HuH-7 (cell line): ENCODE measurements at places on chromosomes 5 and 9.
A peak's percentile ranks its signal among the peaks of the same experiment; 100 is the strongest.

- DNase-seq = no peak
Observed at GRCh38 chr9:6428940-6429889, 16.2 kb downstream of the UHRF2 start.

DNA sequence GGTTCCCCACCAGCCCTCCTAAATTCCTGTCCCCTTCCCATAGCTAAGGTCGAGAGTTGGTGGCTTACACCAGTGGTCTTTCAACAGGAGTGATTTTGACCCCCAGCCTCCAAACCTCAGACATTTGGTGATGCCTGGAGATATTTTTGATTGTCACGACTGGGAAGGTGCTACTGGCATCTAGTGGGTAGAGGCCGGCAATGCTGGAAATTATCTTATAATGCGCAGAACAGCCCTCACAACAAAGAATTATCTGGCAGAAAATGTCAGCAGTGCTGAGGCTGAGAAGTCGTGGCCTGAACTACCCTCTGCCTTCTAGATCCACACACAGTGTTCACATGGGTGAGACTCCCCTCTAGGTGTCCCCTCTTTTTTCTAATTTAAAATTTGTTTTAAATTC is 69.6 kb downstream of the IL31RA start:
- no peak for DNase-seq

- DNase-seq = peak; percentile 12
Observed at GRCh38 chr5:33299621-33300208, 141.1 kb upstream of the TARS1 start.

DNA sequence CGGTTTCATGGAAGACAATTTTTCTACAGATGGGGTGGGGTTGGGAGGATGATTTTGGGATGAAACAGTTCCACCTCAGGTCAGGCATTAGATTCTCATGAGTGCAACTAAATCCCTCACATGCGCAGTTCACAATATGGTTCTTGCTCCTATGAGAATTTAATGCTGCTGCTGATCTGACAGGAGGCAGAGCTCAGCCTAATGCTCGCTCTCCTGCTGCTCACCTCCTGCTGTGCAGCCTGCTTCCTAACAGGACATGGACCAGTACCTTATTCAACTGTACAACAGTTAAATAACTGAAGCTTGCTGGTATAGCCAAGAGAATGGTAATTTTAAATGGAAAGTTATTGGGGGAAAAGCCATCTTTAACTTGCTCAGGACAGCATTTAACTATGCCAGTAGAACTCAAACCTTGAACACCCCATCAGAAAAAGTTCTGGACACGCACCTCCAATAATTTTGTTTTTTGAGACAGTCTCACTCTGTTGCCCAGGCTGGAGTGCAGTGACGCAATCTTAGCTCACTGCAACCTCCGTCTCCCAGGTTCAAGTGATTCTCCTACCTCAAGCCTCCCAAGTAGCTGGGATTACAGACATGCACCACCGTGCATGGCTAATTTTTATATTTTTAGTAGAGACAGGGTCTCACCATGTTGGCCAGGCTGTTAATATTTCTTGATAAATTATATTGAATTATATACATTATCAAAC is 27.7 kb downstream of the HMGCR start:
- DNase-seq = no peak

DNA sequence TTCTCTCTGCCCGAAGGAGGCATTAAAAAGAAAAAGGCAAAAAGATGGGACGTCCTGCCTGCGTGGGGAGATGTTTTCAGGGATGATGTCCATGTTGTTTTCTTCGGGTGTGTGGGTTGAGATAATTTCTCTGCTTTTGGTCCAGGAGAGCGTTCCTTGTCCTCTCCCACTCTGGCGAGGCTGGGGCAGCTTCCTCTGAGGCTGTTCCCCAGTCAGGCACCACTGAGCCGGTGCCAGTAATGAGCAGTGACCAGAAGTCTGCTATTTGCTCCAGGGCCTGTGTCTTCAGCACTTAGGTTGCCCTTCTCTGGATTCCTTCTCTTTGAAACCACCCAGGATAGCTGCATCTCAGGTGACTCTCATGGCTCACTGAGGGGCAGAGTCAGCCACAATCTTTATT is 71.5 kb downstream of the ACER2 start:
- no peak for DNase-seq

DNA sequence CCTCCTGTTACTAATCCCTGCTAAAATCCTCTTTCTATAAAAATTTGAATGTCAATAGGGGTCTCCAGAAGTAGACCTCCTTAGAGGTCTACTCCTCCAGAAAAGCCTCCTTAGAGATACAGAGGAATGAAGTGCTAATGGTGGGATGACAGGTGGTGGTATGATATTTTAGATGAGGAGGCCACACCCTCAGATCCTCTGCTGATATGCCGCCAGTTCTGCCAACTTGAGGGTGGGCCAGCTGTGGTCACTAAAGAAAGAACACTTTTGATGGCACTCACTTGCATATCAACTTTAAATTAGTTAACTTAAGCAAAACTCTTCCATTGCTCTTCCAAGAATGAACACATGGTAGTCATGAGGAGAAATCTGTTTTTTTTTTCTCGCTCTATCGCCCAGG is 16.9 kb upstream of the UBAP2 start:
- DNase-seq = no peak

- DNase-seq = no peak
Observed at GRCh38 chr5:10704949-10705621, 55.9 kb downstream of the DAP start.

DNA sequence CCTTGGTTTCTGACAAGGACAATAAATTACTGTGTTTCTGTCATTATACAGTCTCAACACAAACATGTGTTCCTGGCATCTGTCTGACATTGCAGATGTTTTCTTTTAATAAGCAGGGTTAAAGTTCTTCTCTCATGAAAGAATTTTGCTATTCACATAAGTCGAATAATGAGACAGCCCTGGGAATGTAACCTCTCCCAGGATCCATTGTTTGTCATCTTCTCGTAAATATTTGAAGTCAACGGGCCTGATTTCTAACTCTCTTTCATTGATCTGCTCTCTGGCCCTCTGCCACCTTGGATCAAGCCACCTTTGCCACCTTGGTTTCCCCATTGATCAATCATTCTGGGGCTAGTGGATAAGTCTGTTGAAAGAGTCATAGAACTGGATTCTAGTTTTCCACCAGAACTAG is 12.9 kb upstream of the CAST start:
- no peak for DNase-seq

DNA sequence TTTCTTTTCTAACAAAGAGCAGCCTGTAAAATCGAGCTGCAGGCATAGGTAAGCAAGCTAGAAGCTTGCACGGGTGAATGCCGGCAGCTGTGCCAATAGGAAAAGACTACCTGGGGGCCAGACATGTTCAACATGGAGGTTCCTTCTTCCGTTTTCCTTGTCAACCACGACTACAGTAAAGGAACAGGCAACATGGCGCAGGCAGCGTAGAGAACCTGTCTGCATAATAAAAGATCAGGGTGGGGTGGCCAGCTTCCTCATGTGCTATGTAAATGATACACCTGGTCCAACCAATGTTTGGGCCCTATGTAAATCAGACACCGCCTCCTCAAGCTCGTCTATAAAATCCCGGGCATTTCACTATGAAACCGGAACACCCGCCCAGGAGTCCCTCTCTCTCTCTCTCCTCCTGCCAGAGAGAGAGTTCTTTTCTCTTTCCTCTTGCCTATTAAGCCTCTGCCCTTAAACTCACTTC is 103.8 kb upstream of the LIFR start:
- DNase-seq = peak; percentile 67

DNA sequence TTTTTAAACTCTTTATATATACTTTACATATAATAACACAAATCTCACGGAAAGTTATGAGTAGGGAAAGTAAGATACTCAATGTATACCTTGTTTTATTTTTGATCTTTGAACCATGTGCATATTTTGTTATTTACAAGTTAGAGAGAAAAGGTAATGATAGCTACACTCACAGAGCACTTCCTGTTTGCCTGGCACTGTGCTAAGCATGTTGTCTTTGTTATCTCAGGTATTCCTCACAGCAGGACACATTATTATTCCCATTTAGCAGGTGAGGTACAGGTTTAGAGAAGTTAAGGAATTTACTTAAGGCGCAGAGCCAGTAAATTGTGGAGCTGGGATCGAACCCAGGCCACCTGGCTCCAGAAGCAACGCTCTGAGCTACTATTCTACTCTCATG is 3.0 kb downstream of the C9 start:
- no peak for DNase-seq
